ENCODE measurements at places on chromosomes 5 and 9.

DNA sequence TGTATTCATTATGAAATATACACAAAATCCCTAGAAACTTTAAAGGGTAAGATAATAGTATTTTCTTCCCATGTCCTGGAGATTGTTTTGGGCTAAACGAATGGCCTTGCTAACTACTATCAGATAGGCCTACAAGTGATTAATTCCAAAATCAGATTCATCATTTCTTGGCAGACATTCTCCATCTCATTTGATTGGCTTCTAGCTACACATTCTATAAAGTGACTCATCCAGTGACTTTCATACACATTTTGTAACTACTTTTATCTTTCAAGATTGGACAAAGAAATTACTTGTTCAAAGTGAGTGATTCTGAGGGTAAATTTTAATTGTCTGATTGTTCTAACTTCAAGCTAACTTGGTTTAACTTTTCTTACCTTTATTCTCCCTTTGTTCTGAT, 93.3 kb downstream of the RAPGEF6 start:
- no peak for DNase-seq

DNA sequence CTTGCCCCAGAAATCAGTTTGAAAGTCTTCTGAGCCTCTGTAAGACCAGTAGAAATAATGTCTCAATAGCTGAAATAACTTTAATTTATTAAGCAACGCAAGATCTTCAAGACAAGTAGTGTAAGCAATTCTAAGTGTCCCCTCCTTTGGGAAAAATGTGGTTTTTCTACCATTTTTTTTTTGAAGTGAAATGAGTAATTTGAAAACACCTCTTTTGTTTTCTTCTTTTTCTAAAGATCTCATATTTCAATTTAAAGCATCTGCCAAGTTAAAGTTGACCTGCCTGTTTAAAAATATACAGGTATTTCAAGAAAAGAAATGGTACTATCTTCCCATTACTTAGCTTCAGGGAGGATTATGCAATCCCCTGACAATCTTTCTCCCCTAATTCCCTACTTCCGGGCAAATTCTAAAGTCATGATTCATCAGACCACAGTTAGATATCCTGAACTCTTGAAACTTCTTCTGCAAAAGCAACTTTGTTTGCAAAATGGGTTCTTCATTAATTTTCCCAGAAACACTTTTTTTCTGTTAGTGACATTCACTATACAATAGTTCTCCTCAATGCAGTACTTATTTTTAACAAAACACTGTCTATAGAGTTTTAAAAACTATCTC, 7.8 kb upstream of the ANXA1 start:
- DNase-seq, result no peak

DNA sequence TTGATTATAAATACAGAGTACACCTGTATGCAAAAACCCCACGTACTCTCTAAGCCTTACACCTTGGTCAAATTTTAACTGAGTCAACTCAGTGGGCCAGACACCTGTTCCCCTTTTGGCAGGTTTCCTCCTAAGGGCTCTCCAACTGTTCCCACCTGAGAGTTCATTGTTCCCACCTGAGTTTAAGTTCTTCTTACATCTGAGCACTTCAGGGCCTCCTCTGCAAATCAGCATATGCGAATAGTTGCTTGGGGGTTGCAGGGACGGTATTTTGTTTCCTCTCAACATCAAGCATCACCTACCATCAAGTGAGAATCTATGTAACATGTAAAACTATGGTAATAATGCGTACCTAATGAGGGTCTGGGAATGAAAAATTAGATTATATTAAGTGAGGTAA, 300.0 kb downstream of the PIK3R1 start:
- DNase-seq, result no peak

DNA sequence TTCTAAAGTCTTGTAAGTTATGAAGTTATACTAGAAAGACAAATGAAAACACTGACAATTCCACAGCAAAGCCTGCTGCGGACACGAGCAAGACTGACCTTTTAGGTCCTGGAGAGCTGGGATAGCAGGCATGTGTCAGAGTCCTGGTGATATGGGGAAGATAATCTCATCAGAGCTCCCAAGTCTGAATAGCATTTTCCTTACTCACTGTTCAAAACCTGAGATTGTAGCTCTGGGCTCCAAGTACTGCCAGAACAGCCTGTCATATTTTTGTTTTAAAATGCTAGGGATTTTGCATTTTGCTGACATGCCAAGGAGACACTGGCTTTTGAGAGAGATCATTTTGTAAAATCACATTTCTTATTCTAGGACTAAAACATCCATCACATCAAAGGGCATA, 90.1 kb downstream of the DRD1 start:
- no peak for DNase-seq

GRCh38 chr5:107486489-107486888, 184.2 kb downstream of the EFNA5 start:
- DNase-seq, result no peak

- DNase-seq, result no peak
Observed at GRCh38 chr5:86909418-86910295, 291.9 kb downstream of the COX7C start.

GRCh38 chr9:88732128-88732527, 197.2 kb downstream of the NXNL2 start:
- no peak for DNase-seq

DNA sequence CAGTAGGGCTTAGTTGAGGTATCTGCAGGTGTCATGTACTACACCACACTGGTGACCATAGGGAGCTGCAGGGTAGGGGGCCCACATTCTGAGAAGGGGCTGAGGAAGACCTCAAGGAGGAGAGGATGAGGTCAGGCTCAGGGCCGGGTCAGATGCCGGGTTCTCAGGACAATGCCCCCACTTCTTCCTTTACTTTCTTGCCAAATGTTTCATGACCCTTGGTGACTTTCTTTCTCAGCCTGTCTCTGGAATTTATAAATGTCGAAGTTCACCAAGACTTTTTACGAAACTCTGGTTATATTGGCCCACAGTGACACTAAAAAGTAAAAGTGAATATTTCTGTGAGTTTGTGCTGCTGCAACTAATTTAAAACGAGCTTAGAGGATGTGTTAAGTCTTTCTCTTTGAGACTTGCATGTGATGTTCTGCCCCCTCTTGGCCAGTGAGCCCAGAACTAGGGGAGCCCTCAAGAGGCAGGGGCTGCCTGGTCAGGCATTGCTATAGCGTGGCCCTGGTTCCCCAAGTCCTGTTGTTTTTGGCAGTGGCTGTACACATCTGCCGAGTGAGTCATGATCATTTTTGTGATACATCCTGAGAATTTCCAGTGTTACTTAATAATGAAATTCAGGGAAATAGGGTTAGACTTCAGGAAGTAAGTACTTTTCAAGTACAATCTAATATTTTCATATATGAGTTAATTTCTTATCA, 11.2 kb downstream of the ACO1 start:
- DNase-seq, result no peak

DNA sequence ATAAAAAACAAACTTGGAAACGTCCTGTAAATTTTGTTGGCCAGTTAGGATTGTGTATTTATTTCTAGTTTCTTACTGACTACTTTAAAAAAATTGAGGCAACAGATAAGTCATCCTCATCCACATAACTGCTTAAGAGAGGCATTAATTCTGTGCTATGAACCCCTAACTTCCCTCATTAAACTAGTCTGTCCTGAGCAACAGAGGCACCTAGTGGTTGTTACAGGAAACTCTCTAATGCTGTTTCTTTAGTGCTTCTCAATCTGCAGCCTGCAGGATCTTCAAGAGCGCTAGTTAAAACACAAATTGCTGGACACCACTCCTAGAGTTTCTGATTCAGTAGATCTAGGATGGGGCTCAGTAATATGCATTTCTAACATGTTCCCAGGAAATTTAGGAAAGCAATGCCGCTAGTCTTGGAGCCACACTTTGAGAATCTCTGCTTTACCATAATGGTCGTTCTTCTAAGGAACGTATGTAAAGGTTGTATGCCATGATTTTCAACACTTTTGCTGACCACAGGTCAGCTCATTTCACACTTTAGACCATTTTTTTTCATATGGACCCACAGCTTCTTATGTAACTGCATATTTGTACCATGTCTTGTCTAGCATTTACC, 410.1 kb upstream of the SMARCA2 start:
- no peak for DNase-seq

GRCh38 chr9:133563291-133563796, 28.8 kb downstream of the ADAMTSL2 start:
- DNase-seq, result no peak

DNA sequence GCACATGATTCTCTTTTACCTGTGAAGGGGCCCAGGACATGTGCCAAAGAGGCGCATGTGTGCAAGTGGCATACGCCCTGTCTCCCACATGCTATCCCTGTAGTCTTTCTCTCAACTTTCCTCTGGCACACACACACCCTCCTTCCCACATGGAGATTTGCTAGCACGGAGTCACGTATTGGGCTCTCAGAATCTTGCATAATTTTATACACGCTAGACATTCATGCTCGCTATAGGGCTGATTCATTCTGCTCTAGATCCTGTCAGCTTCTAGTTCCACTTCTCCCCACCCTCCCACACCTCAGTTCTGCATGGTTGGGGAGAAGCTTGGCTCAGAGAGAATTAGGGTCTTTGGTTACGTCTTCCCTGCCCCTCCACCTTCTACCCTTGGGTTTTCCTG, 72.8 kb downstream of the CD180 start:
- DNase-seq, result no peak

DNA sequence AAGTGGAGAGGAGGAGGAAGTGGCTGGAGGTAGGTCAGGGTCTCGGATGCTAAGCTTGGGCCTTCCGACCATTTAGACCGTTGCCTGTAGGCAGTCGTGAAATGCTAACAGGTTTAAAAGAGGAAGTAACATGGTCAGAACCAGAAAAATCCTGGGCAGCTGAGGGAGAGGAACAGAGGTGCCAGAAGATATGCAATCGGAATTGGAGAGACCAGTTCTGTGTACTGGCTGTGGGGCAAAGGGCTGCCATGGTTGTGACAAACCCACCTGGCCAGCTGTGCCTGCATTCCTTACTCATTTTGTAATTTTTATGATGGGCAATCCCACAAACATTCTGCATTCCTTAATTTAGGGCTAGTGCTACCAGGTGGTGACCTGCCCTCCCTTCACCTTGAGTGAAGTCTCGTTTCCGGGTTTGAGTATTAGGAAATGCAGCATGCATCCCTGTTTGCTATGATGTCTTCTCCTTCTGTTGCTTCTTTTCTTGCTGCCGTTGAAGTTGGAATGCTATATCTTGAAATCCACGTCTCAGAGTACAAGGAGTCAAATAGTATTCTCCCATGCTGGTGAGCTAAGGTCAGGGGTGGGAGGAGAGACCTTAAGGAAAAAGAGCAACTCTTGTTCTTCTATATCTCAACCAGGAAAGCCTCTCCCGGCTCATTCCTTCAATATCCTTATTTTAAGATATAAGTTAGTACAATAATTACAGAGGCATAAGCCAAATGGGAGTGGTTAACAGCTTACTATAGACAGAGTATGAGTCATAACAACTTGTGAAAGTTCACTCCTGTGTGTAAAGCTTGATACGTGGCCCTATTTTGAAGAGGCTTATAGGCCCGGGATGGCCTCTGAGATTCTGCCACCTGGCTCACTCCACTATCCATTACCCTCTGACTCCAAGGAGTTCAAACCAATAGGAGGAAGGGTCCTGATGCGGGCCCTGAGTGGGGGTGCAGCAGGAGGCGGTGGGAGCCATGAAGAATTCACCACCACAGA, 37.0 kb downstream of the B4GALT1 start:
- DNase-seq, result no peak

- DNase-seq, result no peak
Observed at GRCh38 chr5:61313960-61314681, 17.9 kb upstream of the ZSWIM6 start.

- no peak for DNase-seq
Observed at GRCh38 chr9:113529336-113530009, 65.9 kb downstream of the RGS3 start.

DNA sequence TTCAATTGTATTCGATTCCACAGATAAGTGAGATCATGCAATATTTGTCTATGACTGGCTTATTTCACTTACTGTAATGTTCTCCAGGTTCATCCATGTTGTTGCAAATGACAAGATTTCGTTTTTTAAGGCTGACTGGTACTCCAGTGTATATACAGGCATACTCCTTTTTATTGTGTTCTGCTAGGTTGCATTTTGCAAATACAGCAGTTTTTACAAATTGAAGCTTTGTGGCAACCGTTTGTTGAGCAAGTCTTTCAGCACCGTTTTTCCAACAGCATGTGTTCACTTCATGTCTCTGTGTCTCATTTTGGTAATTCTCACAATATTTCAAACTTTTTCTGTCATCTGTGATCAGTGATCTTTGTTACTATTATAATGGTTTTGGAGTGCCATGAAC, 82.7 kb downstream of the DMXL1 start:
- no peak for DNase-seq

DNA sequence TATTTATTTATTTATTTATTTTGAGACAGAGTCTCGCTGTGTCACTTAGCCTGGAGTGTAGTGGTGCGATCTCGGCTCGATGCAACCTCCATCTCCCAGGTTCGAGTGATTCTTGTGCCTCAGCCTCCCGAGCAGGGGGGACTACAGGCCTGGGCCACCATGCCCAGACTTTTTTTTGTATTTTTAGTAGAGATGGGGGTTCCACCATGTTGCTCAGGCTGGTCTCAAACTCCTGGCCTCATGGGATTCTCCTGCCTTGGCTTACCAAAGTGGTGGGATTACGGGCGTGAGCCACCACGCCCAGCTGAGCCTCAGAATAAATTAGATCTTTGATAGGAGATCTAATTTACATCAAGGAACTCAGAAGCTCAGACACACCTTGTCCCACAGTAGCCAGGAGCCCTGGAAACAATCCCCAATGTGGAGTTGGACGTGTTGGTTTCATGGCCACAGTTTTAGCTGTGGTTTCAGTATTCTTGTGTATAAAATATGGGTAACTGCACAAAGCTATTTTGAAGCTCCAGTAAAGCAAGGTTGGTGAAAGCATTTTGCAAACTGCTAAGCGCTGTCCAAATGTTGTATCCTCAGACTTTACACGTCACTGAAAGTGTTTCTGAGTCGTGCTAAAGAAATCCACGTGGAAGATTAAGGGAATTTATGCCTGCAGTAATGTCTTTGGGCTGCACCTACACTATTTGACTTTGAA, 3.0 kb upstream of the HNRNPAB start:
- no peak for DNase-seq

DNA sequence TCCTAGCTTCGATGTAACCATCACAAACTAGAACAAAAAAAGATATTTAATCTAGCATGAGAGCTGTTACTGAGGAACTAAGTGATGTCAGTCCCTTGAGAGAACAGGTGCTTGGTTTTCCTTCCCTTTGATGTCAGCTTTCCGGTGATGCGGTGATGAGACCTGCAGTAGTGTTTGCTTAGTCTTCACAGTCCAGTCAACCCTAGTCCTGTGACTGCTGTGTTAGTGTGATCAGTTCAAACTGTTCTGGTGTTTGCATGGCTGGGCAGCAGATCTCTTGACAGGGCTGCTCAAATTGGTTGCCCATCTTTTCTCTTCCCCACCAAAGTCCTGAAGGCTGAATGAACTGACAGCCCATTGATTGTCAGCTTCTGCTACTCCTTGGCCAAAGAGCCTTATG, 608.6 kb upstream of the DAB2 start:
- DNase-seq, result no peak

DNA sequence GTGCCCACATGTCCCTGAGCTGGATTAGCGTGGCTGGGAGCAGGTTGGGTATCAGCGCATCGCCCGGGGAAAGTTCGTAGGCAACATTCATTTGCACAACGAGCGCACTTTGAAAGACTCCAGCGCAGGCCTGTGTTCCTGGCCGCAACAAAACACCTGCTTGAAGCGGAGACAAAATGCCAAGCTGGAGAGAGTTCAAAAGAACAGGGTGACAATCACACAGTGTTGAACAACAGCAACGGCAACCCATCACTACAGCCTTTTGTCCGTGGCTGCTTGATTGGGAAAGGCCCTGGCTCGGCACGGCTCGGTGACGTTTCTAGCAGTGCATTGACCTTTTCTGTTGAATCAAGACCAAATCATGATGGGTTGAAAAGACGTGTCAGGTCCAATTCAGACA, 336.3 kb downstream of the IRX1 start:
- no peak for DNase-seq

Measured in activated CD8-positive, alpha-beta memory T cell treated with anti-CD3 and anti-CD28 coated beads for 1 hour (primary cell).